ENCODE measurements at places on chromosomes 3 and 15.

DNA sequence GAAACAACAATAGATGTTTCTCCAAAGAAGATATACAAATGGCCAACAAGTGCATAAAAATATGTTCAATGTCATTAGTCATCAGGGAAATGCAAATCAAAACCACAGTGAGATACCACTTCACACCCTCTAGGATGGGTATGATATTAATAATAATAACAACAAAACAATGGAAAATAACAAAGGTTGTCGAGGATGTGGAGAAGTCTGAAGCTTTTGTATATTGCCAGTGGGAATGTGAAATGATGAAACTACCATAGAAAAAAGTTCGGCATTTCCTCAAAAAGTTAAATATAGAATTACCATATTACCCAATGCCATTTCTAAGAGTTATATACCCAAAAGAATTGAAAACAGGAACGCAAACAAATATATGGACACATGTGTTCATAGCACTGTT is 10.8 kb downstream of the BHLHE40 start:
- no peak for DNase-seq

- DNase-seq: no peak
Measured at GRCh38 chr3:64995857-64996551, 308.2 kb upstream of the ADAMTS9 start.

GRCh38 chr3:152466784-152467183 is 198.1 kb downstream of the MBNL1 start:
- DNase-seq: no peak

- no peak for DNase-seq
Measured at GRCh38 chr3:66144568-66145407, 76.0 kb upstream of the SLC25A26 start.

GRCh38 chr3:29420106-29420505 is 139.2 kb downstream of the RBMS3 start:
- DNase-seq: no peak

- no peak for DNase-seq
Measured at GRCh38 chr15:30830961-30831360, 72.8 kb upstream of the FAN1 start.

GRCh38 chr3:109118584-109118983 is 650 bp upstream of the MORC1 start:
- no peak for DNase-seq

- no peak for DNase-seq
Measured at GRCh38 chr3:17075907-17076306, 191.2 kb downstream of the PLCL2 start.

- DNase-seq: no peak
Measured at GRCh38 chr3:55089211-55089610, 161.4 kb upstream of the LRTM1 start.

- DNase-seq: no peak
Measured at GRCh38 chr15:77659350-77660321, 26.9 kb upstream of the LINGO1 start.

DNA sequence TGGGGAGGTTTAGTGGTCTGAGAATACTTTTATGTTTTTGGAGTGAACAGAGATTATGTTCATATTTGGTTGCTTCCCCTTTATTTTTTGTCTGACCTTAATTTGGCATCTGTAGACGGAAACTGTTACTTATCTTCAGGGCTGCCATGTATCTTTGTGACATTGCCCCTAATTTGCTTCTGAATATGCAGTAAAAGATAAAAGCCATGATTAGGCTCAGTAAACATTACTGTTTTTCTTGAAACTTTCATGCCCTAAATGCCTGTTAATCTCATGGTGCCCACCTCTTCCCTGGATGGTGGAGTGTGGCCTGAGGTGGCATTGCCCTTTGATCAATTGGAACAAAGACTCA is 106.7 kb downstream of the C3orf70 start:
- DNase-seq: no peak

DNA sequence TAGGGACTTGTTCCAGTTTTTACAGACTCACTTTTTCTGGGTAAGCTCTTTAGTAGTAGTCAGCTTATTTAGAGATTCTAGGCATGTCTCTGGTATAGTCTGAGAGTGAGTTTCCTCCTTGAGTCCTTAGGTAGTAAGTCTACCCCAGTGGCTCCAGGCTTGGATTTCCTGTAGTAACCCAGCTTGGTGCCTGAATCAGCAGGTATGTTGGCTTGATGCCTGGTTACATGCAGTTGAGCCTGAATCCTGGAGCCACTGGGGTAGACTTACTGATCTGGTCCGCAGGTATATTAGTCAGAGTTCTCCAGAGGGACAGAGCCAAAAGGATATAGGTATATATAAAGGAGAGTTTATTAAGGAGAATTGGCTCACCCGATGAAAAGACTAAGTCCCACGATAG is 85.8 kb upstream of the RBMS3 start:
- no peak for DNase-seq

DNA sequence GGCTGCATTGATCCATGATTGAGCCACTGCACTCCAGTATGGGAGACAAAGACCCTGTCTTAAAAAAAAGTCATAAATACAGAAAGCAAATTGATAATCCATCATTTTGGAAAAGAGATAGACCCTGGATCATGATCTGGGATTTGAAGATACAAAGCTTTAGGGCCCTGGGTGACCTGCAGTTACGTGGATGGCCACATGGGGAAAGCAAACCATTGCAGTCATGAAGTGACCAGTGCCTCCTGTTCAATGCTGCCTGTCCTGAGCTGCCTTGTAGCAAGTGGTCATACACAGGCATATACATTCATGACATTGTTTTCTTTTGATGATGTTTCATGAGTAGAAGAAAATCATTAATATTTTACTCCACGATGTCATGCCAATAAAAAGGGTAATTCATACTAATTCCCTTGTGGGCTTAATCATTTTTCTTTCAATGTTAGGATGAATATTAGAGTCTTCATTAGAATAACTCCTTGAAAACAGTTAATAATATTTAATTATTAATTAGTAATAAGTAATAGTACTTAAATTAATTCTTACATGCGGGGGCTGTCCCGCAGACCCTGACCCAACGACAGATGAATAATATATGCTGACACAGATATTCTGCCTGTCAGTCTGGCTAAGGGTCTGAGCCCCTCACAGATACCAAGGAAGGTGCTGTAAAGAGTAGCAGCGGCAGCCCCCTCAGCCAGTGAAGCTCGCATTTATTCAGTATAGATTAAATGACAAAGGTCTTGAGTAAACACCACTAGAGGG is 109.0 kb upstream of the UNC13C start:
- DNase-seq: no peak

GRCh38 chr15:50046867-50047266 is 72.2 kb downstream of the ATP8B4 start:
- no peak for DNase-seq

DNA sequence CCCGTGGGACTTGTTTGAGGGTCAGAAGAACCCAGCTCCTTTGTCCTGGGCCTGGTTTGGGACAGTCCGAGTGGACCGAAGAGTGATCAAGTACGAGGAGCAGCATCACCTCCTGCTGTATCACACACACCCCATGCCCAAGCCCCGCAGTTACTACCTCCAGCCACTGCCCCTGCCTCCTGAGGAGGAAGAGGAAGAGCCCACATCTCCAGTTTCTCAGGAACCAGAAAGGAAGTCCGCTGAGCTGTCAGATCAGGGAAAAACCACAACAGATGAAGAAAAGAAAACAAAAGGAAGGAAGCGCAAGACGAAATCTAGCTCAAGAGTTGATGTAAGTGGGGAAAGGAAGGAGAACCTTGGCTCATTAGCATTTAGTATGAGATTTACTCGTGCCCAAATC is 3.3 kb upstream of the P2RY12 start:
- DNase-seq: no peak

DNA sequence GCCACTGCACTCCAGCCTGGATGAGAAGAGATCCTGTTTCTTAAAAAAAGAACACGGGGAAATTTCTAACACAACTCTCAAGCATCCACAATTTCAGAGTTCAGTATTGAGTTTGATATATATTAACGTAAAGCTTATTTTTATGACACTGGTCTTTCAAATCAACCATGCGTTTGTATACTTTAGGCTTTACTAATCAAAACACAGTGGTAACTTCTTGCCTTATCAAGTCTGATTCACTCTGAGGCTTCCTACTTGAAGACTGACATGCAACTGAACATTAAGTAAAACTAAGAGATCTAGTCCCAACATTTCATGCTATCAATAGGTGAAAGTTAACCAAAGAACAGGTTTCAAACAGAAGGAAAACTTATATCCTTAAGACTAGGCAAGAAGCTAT is 46.7 kb downstream of the PRTG start:
- no peak for DNase-seq

DNA sequence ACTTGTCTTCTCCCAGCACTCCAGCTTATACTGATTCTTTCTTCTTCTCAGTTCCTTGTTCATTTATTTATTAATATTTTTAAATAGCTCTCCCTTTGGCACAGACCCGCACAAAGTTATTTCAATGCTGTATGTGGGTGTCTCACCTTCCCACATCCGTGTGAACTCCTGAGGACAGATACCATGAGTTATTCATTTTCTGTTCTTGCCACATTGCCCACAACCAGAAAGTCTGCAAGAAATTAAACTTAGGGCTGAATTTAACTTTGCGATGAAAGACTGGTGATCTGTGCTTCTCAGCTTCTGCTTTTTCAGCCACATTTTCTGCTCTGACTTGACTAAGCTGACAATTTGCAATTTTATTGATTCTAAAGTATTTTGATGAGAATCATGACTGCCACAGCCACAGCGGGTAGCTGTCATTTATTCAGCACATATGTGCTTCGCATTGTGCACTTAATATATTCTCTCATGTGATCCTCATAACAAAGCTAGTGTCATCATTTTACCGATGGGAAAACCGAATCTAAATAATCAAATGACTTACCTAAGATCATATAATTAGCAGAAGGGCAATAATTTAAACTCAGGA is 569.8 kb downstream of the EDEM1 start:
- DNase-seq: no peak

- no peak for DNase-seq
Measured at GRCh38 chr3:171072432-171072831, 45.9 kb upstream of the SLC2A2 start.

Measured in T-helper 9 cell (primary cell).